Tibial nerve (tissue), 4 donors: ENCODE measurements at places on chromosomes 11 and 22.
A peak's percentile ranks its signal among the peaks of the same experiment; 100 is the strongest.

GRCh38 chr11:119726150-119726553 lies 2.8 kb downstream of the NECTIN1 start:
- no peaks in the 10 kb centered on the region for H3K36me3 ChIP-seq
- no peak overlapping the region for H3K4me3 ChIP-seq
- no peak for DNase-seq
- H3K27me3 ChIP-seq, result no peaks in the 10 kb centered on the region

DNA sequence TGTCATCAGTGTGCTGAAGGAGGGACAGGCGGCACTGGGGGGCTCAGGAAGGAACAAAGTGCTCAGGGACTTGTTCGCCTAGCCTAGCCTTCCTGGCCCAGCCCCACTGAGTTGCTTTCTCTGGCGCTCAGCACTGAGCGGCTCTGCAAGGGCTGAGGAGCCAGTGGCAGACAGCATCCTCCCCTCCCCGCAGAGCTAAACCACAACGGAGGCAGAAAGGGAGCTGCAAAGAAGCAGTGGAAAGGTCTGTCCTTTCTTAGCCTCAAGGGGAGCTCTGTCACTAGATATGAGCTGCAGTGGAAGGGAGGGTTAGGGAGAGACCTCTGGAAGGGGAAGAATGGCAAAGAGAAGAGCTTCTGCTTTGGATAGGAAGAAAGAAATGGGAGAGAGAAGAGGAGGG lies 89.7 kb upstream of the PHOX2A start:
- H3K36me3 ChIP-seq, result no peaks in the 10 kb centered on the region
- H3K4me3 ChIP-seq, result no peak overlapping the region
- H3K4me1 ChIP-seq, result no peaks in the 10 kb centered on the region
- no peaks in the 10 kb centered on the region for H3K27me3 ChIP-seq
- DNase-seq, result no peak

- H3K27me3 ChIP-seq, result no peaks in the 10 kb centered on the region
- H3K4me3 ChIP-seq, result no peak overlapping the region
- DNase-seq, result no peak
Observed at GRCh38 chr22:32325416-32325801, 32.3 kb upstream of the RFPL3 start.

DNA sequence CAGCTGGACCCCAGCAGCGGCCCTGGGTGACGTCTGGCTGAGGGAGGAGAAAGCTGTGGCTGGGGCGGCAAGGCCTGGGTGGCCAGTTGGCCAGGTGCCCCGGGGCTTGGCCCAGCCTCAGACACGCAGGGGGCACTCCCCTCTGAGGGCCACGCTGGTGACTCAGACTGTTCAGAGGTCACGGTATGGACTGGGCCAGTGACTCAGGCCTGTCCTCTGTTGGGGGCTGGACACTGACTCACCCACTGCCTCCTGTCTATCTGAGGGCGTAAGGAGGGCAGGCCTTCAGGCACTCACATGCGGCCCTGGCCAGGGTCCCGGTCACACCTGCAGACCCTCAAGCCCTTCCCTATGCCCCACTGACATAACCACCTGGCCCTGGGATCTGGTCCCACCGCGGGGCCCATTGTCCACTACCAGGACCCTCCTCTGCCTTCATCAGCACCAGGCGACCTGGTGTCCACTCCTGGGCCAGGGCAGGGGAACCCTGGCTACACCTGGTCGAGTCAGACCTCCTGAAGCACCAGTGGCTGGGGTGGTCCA lies 3.7 kb upstream of the MUC5AC start:
- no peaks in the 10 kb centered on the region for H3K27me3 ChIP-seq
- H3K4me1 ChIP-seq, result no peaks in the 10 kb centered on the region
- DNase-seq, result peak; percentile 7
- no peaks in the 10 kb centered on the region for H3K36me3 ChIP-seq

DNA sequence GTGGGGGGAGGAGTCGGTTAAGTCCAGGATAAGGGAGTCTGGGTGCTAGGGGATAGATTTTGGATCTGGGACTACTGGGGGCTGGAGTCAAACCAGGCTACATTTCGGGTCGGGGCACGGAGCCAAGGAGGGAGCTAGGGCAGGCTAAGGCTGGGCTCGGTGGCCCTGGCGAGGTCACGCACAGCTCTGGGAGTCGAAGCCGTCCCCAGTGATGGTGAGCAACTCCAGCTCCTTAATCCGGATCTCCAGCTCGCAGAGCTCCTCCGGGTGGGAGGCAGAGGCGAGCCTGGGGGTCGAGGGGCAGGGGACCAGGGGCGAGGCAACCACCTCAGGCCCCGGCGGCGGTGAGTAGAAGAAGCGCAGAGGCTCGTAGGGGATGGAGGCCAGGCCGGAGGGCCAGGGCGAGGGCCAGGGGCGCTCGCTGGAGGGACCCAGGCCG lies 544 bp downstream of the C11orf91 start:
- no peak for DNase-seq
- peak overlapping the region; percentile 88 for H3K27ac ChIP-seq
- no peaks in the 10 kb centered on the region for H3K27me3 ChIP-seq
- peaks cover 63% of the 10 kb centered on the region for H3K4me1 ChIP-seq
- H3K4me3 ChIP-seq, result peak overlapping the region; percentile 38
- no peaks in the 10 kb centered on the region for H3K36me3 ChIP-seq

DNA sequence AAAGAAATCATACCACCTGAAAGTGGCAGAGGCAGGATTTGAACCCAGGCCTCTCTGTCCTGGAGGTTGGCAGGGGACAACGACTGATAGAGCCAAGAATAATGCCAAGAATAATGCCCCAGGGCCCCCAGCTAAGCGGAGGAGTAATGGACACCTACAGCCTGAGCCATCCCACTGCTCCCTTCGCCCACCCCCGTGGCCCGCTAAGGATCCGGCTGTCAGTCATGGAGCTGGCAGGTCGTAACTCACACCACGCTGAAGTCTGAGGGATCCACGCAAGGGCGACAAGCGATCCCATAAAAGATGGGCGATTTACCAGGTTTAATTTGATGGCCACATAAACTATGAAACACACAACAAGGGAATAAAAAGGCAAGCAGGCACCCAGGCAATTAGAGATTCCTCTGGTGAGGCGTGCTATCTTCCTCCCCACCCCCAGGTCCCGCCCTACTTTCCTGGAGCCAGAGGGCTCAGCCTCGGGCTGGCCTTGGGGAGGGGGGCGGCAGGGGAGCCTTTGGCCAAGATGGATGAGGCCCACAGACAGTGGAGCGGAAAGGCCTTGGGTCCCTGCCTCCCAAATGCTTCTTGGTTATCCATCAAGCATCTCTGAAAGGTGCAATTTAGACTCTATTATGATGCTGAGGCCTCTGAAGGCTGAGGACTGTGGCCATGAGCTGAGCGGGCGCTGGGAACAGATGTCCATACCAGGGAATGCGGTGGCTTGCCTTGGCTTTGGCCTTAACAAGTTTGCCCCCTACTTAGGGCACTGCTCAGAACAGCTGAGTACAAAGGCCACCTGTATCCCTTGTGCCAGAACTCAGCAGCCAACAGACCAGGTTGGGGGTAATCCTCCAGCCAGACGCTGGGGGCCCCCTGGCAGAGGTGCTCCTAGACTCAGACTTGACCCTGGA lies 55.2 kb downstream of the MACROD1 start:
- no peak overlapping the region for H3K27ac ChIP-seq
- H3K36me3 ChIP-seq, result no peaks in the 10 kb centered on the region
- H3K4me1 ChIP-seq, result peaks cover 16% of the 10 kb centered on the region
- DNase-seq, result no peak

DNA sequence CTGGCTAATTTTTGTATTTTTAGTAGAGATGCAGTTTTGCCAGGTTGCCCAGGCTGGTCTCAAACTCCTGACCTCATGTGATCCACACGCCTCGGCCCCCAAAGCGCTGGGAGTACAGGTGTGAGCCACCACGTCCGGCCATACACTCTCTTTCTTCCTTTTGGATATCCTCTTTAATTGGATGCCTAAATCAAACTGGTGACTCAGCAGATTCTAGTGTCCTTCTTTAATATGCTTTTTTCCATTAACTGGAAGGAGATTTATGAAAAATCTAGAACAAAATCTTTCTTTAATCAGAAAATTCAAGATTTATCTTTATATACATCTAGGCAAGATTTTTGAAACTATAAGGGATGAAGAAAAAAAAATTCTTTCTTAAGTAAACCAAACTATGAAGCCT lies 969.3 kb upstream of the CCDC90B start:
- no peak overlapping the region for H3K4me3 ChIP-seq
- no peak for DNase-seq
- H3K36me3 ChIP-seq, result no peaks in the 10 kb centered on the region
- no peak overlapping the region for H3K27ac ChIP-seq
- no peaks in the 10 kb centered on the region for H3K4me1 ChIP-seq

GRCh38 chr22:29870574-29870973 lies 12.4 kb upstream of the MTMR3 start:
- no peaks in the 10 kb centered on the region for H3K36me3 ChIP-seq
- H3K4me1 ChIP-seq, result no peaks in the 10 kb centered on the region
- no peak overlapping the region for H3K27ac ChIP-seq
- DNase-seq, result no peak
- H3K4me3 ChIP-seq, result no peak overlapping the region

- H3K4me3 ChIP-seq, result peak within 1 kb of the TSS; percentile 87
- H3K36me3 ChIP-seq, result no peaks in the 10 kb centered on the region
- no peaks in the 10 kb centered on the region for H3K4me1 ChIP-seq
- H3K27me3 ChIP-seq, result peaks cover 17% of the 10 kb centered on the region
- H3K27ac ChIP-seq, result peak within 1 kb of the TSS; percentile 67
- DNase-seq, result no peak
Observed at GRCh38 chr22:27801616-27802345, at the start of gene MN1. Gene MN1 (minus strand): TSS chr22:27801756. CDS start chr22:27800543, 1,213 bp downstream.

DNA sequence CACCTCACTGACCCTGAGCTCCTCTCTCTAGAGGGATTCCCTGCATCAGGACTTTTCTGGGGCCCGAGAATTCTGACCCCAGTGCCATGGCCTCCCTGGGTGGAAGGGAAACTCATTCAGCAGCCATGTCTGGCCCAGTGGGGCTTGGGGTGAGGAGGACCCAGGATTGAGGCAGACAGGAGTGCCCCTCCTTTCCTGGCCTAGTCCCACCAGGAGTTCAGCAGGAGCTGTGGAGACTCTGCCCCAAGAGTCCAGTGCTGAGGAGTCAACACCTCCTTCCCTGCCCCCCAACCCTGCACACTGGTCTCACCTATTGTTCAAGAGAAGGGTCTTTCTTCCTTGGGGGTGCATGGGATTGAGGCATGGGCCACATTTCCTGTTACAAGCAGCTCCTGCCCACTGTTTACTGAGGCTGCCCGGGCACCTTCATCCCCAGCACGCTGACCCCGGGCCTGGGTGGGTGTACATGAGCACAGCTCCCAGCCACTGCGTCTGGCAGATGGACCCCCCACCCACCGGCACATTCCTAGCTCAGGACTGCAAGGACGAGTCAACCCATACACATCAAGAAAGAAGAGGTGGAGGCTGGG lies 33.9 kb downstream of the ALX4 start:
- DNase-seq, result no peak
- H3K27me3 ChIP-seq, result no peaks in the 10 kb centered on the region
- H3K36me3 ChIP-seq, result no peaks in the 10 kb centered on the region
- H3K4me3 ChIP-seq, result no peak overlapping the region
- no peak overlapping the region for H3K27ac ChIP-seq

DNA sequence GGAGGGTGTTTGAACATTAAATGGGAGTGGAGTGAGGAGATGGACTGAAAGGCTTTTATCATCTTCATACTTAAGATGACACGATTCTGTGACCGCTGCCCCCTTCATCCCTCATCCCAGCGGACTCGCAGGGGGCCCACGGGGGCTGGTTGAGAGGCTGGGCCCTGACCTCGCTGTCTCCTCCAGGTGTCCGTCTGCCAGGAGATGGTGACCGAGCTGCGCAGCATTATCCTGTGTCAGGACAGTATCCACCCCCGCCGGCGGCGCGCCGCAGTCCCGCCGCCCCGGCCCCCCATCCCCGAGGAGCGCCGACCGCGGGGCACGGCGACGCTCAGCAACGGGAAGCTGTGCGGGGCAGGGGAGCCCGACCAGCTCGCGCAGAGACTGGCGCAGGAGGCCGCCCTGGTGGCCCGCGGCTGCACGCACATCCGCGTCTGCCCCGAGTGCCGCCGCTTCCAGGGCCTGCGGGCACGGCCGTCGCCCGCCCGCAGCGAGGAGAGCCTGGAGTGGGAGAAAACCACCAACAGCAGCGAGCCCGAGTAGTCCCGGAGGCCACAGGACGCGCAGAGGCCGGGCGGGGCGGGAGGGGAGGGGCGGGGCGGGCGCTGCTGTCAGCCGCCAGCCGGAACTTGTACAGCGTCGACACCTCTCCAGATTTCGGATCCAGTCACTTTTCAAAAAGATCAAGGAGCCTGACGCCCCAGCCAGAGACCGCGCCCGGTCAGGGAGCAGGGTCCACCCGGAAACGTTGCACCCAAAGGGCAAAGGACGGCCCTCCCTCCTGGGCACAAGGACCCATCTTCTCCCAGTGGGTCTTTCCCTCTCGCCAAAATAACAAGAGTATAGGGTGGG lies 38.0 kb upstream of the TBCEL start:
- peaks cover 5% of the 10 kb centered on the region for H3K4me1 ChIP-seq
- no peak for DNase-seq
- no peaks in the 10 kb centered on the region for H3K36me3 ChIP-seq
- no peak overlapping the region for H3K27ac ChIP-seq
- peak overlapping the region; percentile 34 for H3K4me3 ChIP-seq

GRCh38 chr11:62705413-62705812 lies 1.8 kb downstream of the BSCL2 start:
- peaks cover 28% of the 10 kb centered on the region for H3K4me1 ChIP-seq
- no peaks in the 10 kb centered on the region for H3K27me3 ChIP-seq
- DNase-seq, result no peak
- peak overlapping the region; percentile 86 for H3K4me3 ChIP-seq

- DNase-seq, result peak; percentile 74
- peaks cover 61% of the 10 kb centered on the region for H3K4me1 ChIP-seq
- no peaks in the 10 kb centered on the region for H3K27me3 ChIP-seq
Observed at GRCh38 chr11:96306933-96307775, 35.8 kb downstream of the MAML2 start.

GRCh38 chr11:92839450-92839849 lies 130.0 kb upstream of the MTNR1B start:
- no peaks in the 10 kb centered on the region for H3K36me3 ChIP-seq
- no peaks in the 10 kb centered on the region for H3K4me1 ChIP-seq
- no peak overlapping the region for H3K27ac ChIP-seq

DNA sequence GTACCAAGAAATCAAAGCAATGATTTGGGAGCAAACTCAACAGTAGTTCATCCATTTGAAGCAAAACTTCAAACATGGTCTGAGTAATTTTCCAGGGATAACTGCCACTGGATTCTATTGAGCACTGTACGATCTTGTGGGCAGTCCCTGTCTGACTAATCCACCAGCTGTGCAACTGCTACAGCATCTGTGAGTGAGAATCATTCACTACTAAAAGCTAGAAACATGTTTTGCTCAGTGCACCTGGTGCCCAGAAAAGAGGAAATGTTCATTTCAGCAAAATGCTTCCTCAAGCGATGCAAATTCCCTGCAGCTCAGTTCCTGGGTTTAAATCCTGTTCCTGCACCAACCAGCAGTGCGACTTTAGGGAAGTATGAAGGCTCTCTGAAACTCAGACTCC lies 1077.9 kb downstream of the DLG2 start:
- no peak for DNase-seq
- H3K27me3 ChIP-seq, result no peaks in the 10 kb centered on the region
- H3K27ac ChIP-seq, result no peak overlapping the region
- H3K4me3 ChIP-seq, result no peak overlapping the region
- H3K4me1 ChIP-seq, result no peaks in the 10 kb centered on the region
